ENCODE measurements at places on chromosomes 4 and X.

- DNase-seq: peak; percentile 76
Observed at GRCh38 chrX:7132335-7133049, 15.0 kb upstream of the STS start.

DNA sequence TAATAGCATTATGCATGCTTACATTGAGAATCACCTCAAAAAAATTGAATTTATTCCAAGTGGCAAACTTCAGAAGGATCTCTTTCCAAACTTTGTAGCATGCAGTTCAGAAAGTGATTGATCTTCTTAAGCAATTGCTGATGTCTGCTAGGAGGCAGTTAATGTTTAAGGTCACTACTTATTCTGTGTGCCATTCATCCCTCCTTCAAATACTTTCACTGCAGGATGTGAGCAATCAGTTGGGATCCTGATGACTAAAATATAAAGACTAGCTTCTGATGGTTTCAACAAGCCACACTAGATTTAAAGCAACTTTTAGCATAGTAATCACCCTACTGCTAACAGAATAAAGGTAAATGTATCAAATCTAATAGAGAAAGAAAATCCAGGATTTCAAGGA, 414.1 kb downstream of the ADGRL3 start:
- peak; percentile 72 for DNase-seq

- DNase-seq: no peak
Observed at GRCh38 chr4:168955674-168956073, 54.4 kb downstream of the CBR4 start.

GRCh38 chr4:54473798-54474197, 184.0 kb upstream of the KIT start:
- no peak for DNase-seq

DNA sequence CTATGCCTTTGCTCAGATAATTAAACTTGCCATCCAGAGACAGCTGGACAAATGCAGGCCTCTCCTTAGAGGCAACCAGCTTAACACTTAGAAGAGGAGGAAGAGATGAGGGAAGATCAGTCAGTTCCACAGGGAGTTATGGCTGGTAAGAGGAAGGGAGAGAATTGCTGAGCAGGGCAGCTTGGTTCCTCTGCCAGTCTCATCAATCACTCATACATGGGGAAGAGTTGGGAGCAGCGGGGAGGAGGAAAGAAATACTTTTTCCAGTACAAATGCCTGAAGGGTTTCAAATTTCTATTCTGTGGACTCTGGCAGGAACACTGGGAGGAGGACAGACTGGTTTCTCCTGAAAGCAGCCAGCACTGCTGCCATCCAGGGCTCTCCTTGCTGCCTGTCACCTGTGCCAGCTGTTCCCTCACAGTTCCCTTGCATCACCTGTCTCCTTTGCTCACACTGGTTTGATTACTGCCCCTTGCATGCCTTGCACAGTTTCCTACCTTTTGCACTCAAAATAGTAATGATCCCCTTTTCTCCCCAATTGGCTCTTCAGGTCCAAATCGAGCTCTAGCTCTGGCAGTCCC, 59.5 kb downstream of the PGRMC2 start:
- DNase-seq: no peak

- no peak for DNase-seq
Observed at GRCh38 chr4:22487328-22487727, 28.5 kb downstream of the ADGRA3 start.

DNA sequence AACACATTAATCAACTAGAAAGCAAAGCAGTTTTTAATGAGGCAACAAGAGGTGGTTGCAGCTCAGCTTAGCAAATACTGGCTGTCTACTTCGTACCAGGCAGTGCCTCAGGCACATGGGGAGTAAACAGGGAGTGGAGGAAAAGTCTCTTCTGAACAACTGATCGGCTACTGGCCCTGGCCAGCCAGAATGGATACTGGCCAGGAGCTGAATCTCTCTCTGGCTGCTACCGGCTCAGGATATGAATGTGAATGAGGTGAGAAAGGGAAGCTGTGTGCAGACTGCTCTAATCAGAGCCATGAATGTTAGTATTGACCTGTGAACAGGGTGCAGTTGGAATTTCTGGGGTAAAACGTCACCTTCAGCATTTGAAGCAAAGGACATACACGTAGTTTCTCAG, 77.3 kb downstream of the STK32B start:
- DNase-seq: no peak

DNA sequence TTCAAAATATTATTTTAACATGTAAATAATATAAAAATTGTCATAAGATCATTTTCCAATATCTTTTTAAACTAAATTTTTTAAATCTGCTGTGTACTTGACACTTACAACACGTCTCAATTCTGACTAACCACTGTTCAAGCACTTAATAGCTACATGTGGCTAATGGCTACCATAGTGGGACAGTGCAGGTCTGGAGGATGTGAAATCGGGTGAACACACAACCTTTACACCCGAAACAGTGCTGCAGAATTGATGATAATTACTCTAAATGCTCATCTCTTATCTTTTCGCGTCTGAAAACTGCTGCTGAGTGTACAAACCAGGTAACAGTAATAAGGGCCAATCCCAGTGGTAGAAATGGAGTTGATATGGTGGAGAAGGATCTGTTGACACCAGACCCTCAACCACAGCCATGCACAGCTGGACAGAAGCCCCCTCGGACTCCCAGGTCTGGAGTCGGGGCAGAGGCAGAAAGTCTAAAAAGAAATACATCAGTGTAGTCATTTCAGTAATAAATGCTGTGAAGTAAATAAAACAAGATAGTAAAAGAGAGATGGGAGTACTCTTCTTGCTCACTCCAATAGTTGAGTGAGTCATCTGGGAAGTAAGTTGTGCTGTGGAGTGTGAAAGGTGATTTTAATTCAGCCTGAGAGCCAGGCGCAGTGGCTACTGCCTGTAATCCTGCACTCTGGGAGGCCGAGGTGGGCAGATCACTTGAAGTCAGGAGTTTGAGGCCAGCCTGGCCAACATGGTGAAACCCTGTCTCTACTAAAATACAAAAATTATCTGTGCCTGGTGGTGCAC, 150.0 kb downstream of the CBR4 start:
- DNase-seq: no peak

DNA sequence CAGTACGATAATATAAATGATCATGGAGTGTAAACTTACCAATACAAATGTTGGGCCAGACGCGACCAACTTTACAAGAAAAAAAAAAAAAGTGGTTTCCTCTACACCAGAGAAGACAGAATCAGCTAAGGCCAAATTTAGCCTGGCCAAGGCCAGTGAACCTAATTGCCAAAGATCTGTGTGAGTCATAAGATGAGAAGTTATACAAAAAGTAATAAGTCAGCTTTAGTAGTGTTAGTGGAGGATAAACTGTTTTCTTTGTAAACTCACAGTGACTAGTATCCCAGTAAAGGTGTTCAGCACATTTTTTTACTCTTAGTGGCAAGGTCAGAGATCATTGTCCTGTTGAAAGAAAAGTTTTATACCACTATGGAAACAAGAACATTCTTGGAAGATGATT, 531.4 kb upstream of the TECRL start:
- DNase-seq: peak; percentile 35

DNA sequence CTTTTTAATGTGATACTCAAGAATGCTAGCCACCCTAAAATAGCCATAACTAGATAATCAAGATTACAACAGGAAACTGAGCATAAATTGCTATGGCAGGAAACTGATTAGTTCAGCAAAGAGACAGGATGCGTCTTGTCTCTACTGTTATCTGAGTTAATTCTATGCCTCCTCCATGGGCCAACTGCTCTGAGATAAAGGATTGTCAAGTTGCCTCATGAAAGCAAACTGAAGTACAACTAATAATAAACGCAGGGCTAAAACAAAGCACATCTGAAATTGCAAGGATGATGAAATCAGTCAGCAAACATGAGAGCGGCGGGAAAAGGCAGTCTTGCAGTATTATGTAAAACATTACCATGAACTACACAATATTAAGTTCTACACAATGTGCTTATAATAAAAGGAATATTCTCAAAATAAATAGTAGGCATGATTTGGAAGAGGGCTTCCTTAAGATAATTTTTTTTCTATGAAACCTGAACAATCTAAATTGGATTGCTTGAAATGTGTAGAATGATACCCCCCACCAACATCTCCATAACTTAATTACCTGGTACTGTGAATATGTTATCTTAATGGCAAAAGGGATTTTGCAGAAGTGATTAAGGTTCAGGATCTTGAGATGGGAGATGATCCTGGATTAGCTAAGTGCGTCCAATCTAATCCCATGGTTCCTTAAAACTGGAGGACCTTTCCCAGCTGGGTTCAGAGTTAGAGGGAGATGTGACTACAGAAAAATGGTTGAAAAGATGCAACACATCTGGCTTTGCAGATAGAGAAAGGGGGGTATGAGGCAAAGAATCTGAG, 65.9 kb downstream of the ANTXR2 start:
- DNase-seq: no peak

DNA sequence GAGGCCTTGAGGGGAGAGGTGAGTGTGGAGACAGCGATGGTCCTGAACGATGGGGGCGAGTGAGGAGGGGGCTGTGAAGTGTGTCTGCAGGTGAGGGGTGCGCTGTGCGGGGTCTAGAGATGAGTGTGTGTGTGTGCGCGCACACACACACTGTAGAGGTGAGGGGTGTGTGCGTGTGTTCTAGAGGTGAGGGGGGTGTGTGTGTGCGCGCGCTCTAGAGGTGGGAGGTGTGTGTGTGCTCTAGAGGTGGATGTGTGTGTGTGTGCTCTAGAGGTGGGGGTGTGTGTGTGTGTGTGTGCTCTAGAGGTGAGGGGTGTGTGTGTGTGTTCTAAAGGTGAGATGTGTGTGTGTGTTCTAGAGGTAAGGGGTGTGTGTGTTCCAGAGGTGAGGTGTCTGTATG, 574 bp downstream of the BST1 start:
- no peak for DNase-seq

- no peak for DNase-seq
Observed at GRCh38 chr4:75722417-75722816, 2.0 kb upstream of the USO1 start.

- no peak for DNase-seq
Observed at GRCh38 chr4:71380788-71381187, 42.0 kb downstream of the SLC4A4 start.

DNA sequence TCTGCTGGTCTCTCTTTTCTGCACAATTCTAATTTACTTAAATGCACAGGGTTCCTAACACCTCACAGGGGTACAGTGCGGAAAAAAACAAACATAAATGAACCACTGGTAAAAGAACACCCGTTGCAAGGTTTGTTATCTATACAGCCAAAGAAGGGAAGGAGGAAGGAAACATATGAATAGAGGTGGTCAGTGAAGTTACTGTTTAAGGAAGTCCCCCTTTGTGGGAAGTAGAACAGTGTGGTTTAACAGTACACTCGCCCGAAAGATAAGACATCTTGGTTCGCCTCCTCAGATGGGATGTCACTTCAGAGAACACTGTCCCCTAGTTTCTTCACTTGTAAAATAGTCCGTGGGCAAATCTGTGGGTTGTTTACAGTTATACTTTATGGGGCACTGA, 57.5 kb downstream of the TEC start:
- DNase-seq: no peak

DNA sequence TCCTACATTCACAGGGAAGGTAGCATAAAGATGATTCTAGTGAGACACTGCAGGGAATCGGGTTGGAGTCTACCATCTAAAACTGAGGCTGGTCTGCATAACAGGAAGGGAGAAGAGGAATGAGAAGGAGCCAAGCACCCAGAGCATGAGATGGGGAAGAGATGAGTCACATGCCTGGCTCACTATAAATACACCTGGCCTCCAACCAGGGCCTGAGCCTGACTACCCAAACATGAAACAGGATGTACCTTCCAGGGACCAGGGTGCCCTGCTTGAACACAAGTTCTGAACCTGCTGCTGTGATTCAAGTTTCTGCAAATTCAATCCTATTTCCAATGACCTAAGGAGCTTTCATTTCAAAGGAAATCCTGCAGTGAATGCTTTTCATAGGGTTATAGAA, 24.9 kb downstream of the CD99L2 start:
- DNase-seq: no peak

- peak; percentile 73 for DNase-seq
Observed at GRCh38 chrX:142036116-142036515, 132.4 kb downstream of the MAGEC1 start.

DNA sequence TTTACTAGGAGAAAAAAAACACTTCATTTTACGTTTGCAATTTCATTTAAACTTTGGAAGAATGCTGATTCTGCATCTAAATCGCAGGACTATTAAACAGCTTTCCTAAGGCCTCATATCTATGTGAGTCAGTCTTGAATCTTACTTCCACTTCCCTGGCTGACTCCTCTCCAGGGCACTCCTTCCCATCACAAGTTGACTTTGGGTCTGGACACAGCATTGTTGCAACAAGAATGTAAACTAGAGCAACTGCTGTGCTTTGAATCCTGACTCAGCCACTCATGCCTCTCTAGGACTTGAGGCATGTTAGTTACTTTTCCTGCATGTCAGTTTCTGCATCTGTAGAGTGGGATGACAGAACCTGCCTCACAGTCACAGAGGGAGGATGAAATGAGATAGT, 413.8 kb downstream of the FAT4 start:
- DNase-seq: no peak

DNA sequence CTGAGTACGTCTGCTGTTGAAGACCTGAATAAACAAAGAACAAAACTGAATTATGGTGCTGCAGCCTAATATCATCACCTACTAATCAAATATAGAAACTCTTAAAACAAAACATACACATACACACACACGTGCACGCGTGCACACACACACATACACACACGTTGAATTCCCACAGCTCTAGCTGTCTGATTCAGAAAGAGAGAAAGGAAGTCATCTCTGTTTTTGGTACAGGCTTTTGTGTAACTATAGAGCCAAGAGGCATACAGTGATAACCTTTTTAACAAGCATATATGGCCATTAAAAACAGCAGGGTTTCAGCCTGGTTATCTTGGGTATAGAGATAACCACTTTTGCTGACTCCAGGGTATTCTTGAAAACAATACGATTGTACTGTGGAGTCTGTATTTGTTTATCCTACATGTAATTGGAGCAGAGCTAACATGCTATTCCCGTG, 823.2 kb downstream of the CCSER1 start:
- no peak for DNase-seq

GRCh38 chr4:184066584-184067300, 150.9 kb downstream of the ENPP6 start:
- DNase-seq: no peak

DNA sequence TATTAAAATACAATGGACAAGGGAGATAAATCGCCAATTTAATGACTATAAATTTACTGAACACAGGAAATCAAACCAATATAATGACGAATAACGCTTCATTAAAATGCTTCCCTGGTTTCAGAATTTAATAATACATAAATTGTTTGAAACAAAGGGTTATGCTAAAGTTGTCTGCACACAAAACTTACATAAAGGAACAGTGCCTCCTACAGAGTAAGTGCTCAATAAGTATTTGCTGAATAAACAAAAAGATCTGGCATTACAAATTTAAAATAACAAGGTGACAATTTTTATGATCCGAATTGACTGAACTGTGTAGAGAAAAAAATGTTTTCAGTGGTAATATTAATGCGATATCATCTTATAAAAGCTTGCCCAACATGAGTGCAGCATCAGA, 69.6 kb downstream of the NOCT start:
- DNase-seq: peak; percentile 41

All from COLO829 (cell line).